Activated CD8-positive, alpha-beta memory T cell treated with anti-CD3 and anti-CD28 coated beads for 24 hours (primary cell): ENCODE measurements at places on chromosomes 7 and 10.

- no peak for DNase-seq
Observed at GRCh38 chr7:31633467-31633866, 53.5 kb upstream of the PPP1R17 start.

- DNase-seq: no peak
Observed at GRCh38 chr10:3554121-3554522, 230.9 kb downstream of the KLF6 start.

DNA sequence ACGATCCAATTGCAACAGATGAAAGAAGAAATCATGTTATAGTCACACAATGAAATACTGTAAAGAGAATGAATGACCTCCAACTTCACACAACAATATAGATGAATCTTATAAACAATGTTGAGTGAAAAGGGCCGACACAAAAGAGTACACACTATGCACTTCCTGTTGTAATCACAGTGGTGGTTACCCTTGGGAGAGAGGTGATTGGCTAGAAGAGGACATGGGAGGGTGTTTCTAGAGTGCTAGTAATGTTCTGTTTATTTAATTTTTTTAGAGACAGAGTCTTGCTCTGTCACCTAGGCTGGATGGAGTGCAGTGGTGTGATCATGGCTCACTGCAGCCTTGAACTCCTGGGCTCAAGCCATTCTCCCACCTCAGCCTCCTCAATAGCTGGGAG is 82.5 kb downstream of the NDUFB2 start:
- DNase-seq: no peak

DNA sequence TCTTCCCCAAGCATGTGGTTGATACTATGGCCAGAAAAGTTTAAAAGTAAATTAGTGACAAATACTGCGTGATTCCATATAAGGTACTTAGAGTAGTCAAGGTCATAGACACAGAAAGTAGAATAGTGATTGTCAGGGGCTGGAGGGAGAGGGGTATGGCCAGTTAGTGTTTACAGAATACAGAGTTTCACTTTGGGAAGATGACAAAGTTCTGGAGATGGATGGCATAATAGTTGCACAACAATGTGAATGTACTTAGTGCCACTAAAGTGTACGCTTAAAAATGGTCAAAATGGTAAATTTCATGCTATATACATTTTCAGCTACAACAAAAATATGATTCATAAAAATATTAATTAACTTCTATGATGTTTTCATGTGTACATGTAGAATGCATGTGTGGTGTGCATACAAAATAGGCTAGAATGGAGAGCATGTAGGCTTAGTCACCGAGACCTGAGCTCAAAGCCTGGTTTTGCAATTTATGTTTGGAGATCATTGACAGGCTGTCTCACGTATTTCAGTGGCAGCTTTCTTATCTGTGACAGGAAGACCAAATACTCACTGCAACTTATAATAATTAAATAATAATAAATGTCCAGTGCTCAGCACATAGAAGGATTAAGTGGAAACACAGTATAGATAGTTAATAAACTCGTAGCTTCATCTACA is 625.6 kb downstream of the SUGCT start:
- no peak for DNase-seq

DNA sequence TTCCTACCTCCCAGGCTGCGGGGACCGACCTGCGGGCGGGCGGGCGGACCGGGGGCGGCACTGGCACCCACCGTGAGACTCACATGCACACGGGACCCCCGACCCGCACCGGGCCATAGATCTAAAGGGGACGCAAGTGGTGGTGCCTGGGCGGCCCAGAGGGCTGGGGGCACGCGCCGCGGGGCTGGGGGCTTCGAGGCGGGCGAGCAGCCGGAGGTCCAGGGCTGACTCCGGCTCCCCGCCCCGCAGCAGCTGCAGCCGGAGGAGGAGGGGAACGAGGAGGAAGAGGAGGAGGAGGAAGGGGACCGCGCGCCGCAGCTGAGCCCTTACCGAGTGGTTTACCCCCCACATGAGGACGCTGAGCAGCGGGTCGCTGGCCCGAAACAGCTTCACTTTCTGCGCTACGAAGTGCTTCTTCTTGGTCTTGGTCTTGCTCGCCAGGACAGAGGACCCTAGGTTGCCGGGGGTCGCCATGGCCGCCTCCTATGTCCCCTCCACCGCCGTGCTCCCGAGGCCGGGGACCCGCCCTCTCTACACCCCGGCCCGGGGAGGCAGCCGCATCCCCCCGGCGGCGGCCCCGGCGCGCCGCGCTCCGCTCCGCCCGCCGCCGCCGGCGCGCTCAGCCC is 412 bp downstream of the PIP4K2A start:
- DNase-seq: no peak

GRCh38 chr10:61921143-61921542 is 19.6 kb downstream of the ARID5B start:
- no peak for DNase-seq

DNA sequence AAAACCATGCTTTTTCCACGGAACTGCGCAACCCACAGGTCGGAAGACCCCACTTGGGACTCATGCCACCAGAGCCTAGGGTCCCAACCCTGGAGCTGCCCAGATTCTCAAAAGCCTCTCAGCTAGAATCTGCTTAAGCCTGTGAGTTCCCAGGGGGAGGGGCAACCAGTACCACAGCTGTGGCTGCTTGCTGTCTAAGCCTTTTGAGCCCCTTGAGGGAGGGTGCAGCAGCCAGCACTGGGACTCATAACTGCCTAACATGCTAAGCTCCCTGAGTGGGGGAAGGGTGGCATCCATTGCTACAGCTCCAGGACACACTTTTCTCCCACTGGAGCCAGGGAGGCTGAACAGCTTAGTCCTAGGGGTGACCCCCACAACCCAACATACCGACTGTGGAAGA is 485.6 kb upstream of the GRM3 start:
- DNase-seq: no peak

DNA sequence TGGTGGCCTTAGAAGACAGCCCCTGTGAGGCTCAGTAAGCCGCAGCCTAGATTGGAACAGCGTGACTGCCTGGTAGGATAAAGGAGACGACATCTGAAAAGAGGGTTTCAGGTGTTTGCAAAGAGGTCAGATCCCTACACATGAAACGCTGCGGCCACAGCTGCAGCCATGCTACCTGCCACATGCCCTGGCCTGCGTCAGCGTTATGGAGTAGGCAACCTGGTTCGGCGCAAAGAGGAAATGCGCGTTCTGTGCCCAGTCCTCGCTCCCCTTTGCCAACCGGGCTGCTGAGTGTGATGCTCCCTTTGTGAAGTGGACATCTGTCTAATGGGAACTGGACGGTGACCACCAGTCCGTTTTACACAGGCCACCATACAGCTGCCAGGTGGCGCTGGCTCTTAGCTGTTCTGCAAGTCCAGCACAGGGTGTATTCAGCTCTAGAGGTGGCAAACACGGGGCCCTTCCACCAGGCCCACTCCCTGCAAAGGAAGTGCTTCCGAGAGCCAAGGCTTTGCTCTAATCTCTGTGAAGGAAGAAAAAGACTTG is 160.3 kb downstream of the CELF2 start:
- peak; percentile 78 for DNase-seq

DNA sequence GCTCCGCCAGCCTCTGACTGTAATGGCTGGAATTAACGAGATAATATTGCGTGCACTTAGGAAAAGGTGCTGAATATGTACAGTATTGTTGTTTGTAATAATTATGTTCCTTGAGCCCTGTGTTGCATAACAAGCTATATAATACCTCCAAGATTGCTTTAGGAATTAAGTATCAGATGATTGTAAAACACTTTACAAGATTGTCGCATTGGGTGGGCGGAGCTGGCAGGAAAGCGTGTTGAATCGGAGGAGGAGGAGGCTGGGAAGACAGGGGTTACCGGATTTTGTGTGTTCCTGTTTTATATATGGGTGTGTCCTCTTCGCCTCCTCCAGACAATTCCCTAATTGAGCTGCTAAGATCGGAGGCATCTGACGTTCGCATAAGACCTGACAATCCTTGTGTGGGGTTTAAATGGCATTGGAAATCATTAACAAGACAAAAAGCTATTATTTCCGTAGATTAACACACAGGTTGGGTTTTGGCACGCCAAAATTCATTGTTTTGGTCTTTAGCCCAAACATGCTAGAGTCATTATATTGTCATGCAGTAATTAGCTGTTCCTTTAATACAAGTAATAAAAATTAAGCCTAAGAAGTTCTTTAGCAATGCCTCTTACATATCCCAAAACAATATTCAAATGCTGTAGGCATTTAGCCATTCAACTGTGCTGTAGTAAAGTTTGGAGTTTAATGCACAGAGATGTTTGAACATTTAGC is 192.9 kb upstream of the SH2B2 start:
- no peak for DNase-seq

GRCh38 chr10:4643471-4643870 is 182.5 kb upstream of the AKR1E2 start:
- no peak for DNase-seq

- no peak for DNase-seq
Observed at GRCh38 chr7:98982686-98983085, 104.4 kb downstream of the TRRAP start.

GRCh38 chr7:79531905-79532664 is 78.6 kb upstream of the MAGI2 start:
- DNase-seq: no peak

DNA sequence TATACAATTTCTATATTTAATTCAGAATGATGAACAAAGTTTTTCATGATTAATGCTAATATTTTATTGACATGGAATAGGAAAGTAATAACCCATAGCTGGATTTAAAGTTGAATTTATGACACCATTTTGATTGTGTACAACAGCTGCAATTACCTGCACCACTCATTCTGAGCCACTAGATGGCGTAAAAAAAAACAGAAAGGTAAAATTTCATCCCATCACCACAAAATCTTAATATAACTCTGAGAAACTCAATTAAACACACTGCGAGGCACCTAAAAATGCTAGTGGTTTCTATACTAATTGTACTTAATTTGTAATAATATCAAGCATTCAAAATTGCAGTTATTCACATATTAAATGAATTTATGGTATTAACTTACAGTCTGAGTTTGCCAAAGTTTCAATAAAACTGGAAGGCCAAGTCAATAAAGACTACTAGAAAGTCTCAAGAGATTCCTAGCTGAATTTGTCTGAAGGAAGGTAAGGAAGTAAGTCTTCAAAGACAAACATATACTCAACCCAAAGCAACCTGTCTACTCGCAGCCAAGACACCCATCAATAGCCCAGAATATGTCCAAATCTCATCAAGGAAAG is 182.5 kb downstream of the SKAP2 start:
- DNase-seq: no peak

DNA sequence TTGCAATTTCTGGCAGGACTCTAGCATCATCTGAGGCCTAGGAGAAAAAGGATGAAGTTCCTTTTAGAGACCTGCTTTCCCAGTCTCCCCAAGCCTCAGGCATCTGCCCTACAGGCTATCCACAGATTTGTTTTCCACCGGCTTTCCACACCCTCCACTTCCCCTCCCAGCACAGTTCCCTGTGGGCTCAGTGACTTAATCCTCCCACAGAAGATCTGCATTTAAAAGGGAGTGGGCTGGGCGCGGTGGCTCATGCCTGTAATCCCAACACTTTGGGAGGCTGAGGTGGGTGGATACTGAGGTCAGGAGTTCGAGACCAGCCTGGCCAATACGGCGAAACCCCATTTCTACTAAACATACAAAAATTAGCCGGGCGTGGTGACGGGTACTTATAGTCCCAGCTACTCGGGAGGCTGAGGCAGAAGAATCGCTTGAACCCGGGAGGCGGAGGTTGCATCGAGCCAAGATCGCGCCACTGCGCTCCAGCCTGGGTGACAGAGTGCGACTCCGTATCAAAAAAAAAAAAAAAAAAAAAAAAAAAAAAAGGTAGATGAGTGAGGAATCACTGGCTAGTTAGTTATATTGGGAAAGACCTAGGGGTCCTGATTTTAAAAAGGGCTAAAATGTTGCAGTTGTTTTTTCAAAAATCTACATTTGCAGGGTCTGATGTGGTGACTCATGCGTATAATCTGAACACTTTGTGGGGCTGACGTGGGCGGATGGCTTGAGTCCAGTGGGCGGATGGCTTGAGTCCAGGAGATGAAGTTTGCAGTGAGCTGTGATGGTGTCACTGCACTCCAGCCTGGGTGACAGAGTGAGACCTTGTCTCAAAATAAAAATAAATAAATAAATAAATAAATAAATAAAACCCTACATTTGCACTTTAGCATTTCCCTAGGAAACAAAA is 119.5 kb downstream of the BAMBI start:
- DNase-seq: no peak

DNA sequence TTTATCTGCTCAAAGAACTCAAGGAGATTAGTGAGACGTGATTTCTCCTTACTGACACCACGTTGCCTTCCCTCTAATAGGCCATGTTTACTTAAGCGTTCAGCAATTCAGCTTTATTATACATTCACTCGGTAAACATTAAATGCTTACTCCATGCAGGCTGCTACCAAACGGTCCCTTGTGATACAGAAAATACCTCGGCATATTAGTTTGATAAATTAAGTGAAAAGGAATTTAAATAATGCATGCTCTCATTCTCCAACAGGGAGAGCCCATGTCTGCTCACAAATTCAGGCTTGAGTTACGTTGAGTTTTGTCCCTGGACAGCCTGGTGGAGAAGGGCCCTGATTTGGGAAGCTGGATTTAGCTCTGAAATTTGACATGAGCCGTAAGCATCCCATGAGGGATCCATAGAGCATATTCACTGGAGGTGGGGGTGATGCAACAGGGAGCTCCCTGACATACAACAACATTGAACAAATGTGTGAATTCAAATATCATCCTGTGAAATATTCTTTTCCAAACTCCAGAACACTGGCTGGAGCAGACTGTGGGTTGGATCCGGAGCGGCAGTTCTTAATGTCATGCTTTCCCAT is 86.3 kb downstream of the TBXAS1 start:
- DNase-seq: no peak

GRCh38 chr7:78780560-78780959 is 672.9 kb downstream of the MAGI2 start:
- no peak for DNase-seq

DNA sequence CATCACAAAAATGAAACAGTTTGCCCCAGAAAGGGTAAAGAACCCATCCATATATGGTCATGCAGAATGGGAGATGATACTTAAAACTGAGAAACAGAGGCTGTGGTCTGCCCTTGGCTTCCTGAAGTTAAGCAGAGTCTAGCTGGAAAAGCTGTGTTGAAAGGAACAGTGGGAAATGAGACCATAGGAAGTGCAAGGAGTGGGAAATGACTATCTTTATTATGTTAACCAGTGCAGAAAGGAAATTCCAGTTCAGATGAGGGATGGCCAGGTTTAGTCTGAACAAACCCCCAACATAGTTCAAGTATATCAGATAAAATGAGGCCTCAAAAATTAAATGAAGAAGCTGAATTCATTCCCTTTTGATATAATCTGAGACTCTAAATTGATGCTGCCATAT is 112.2 kb upstream of the TARP start:
- DNase-seq: no peak

DNA sequence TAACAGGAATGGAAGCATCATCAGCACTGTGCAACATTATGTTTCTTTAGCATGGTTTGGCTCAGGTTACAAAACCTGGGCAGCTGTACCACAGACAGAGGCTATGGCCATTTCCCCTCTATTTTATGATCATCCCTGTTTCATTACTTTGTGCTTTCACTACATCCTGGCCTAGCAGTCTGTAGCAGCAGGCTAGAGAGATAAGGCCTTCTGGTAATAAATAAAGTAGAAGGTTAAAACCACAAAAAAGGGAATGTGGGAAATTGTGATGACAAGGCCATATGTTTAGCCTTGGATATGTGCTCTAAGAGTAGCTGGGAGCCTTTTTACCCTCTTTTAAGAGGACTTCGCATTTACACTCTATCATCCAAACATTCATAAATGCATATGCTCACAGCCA is 266.2 kb upstream of the PHF14 start:
- DNase-seq: no peak
